Effector CD8-positive, alpha-beta T cell (primary cell): ENCODE measurements at places on chromosomes 2 and 18.

GRCh38 chr2:188984680-188985079 is 10.5 kb downstream of the COL3A1 start:
- no peak for DNase-seq

- DNase-seq, result no peak
Measured at GRCh38 chr18:48767090-48767690, 183.6 kb downstream of the SMAD7 start.

- no peak for DNase-seq
Measured at GRCh38 chr2:204743393-204743960, 198.2 kb downstream of the PARD3B start.

GRCh38 chr2:183349091-183349490 is 224.8 kb downstream of the NUP35 start:
- DNase-seq, result no peak

GRCh38 chr2:45818591-45818990 is 167.1 kb downstream of the PRKCE start:
- DNase-seq, result no peak

DNA sequence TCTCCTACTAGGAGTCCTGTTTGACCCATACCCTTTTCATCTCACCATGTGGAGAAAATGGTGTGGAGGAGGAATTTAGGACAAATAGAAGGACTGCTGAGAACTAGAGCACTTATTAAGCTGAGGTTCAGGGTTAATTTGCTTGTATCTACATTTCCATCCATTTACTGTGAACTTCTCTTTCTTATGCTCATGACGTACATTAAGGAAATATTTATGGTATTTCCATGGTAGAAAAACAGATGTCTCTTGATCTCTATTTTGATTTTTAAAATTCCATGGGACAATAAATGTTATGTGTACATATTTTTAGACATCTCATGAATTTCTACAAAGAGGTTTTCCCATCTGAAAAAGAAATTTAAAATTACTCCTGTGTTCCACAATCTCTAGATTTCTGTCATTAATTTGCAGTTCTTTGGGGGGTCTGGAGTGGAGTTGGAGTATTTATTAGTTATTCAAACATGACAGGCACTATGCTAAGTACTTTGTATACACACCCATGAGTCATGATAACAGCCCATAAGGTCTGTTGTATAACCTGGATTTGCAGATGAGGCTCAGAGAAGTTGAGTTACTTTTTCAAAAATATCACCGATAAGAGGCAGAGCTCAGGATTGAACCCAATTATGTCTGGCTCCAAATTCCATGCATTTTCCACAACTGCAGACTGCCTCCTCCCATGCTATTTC is 112.6 kb downstream of the COPS8 start:
- no peak for DNase-seq

- no peak for DNase-seq
Measured at GRCh38 chr2:20652673-20653575, 2.0 kb upstream of the HS1BP3 start.

DNA sequence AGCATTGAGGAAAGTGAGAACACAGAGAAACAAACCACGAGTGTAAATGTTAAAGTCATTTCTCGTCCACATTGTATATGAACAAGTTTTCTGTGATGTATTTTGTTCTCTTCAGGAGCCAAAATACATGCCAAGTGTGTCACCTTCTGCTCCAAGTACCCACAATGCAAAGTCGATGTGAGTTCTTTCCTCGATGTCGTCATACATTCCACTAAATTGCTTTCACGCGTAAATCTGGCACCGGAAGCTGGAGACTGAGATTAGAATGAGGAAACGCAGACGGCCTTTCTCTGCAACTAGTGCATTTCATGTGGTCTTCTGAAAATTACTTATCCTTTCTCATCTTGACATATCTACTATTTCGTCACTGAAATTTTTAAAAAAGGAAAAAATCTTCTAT is 118.5 kb upstream of the SALL3 start:
- DNase-seq, result no peak

DNA sequence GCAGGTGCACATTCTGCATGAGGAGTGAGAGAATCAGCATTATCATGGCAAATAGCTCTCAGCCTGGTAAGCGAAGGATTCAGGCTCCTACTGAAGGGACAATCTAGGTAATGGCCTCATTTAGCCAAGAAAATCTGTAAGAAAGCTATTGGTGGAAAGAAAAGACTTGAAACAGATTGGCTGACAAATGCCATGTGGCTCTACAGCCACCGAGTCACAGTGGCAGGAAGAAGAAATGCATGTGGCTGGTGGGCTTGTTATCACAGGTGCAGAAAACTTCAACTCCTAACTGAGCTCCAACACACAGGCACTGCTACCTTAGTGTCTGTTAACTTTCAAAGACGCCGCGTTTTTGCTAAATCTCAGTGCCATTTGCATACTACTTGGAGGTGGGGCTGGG is 60.6 kb upstream of the REV1 start:
- no peak for DNase-seq

DNA sequence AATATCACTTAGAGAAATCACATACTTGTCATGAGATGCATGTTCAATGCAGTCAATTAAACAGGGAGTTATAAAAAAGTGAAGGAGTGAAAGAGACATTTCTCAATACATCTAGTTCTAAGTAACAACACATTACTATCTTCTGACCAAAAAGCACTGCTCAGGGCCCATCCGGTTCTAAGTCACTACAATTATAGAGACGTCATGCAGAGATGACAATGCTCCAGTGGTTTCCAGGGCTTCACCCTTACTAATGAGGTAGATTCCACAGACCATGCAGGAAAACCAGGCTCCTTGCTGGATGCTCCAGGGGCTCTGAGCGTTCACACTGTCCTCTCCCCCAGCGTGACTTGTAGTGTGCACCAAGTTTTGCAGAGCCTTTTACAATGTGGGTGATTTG is 88.0 kb downstream of the FTCDNL1 start:
- no peak for DNase-seq

- no peak for DNase-seq
Measured at GRCh38 chr18:74528478-74528877, 5.8 kb upstream of the CNDP1 start.

GRCh38 chr2:187618813-187619212 is 64.6 kb upstream of the TFPI start:
- DNase-seq, result no peak

GRCh38 chr2:130729322-130730299 is 741 bp downstream of the GPR148 start:
- no peak for DNase-seq

- no peak for DNase-seq
Measured at GRCh38 chr18:50401888-50402287, 27.0 kb downstream of the SKA1 start.

DNA sequence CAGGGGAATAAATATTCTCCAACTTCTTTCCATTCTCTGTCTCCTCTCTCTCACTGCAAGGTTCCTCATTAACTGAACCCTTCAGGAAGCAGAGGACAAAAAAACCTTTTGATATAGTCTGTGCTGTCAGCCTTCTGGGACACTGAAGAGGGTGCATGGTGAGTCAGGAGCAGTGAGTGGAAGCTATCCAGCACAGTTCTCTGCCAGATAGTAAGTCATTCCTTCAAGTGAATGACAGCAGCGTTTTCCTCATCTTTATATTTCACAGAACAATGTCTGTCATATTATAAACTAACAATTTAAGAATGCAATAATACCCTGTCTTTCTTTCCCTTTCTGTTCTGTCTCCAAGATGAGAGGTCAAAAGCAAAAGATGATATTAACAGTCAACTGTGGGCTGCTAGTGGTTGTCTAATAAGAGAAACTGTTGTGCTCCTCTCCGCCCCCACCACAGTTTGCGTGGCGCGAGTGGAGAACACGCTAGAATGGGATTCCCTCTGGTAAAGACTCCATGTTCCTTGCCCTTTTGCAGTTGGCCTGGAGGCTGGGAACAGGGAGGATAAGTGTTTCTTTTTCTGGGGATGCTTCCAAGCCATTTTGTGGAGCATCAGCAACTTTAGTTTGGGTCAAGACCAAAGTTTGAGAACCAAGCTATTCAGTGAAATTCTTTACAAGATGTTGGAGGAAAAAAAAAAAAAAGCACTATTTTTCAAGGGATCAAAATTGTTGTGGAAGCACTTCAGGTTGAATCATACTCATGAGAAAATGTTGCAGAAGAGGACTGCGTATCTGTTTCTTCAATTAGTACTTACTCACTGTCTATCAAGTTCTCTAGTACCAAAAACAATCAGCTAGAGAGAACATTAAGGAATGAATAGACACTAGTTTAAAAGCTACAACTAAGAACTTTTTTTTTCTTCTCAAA is 430.2 kb downstream of the SETBP1 start:
- no peak for DNase-seq

DNA sequence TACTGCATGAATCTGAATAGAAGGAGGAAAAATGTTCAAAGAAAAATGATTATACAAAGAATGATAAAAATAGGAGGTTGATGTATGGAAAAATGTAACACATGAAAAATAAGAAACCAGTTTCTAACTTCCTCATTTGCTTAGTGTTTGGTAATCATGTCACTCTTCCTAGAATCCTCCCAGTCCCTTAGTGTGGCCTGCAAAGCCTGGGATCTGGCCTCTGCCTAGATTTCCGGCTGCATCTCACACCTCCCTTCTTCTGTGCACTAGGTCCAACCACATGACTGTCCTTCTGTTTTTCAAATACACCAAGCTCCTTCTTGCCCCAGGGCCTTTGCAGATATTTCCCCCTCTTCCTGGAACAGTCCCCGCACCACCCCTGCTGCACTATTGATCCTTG is 76.8 kb upstream of the RBMS1 start:
- no peak for DNase-seq

DNA sequence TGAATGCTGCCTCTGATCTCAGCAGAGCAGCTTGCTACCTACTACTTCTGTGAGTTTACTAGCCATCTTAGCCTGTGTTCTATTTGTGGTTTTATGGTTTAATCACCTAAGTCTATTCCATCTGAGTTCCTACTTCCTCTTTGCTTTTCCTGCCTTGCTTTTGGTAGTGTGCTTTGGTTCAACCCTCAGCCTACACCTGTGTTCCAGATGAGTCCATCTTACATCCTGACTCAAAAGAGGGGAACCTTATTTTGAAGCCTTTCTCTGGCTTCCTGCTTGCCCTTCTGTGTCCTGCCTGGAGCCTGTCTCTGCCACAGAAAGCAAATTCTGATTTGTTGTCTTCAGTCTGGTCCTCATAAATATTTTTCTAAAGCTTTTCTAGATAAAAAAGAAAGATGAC is 530.3 kb upstream of the MEX3C start:
- no peak for DNase-seq

DNA sequence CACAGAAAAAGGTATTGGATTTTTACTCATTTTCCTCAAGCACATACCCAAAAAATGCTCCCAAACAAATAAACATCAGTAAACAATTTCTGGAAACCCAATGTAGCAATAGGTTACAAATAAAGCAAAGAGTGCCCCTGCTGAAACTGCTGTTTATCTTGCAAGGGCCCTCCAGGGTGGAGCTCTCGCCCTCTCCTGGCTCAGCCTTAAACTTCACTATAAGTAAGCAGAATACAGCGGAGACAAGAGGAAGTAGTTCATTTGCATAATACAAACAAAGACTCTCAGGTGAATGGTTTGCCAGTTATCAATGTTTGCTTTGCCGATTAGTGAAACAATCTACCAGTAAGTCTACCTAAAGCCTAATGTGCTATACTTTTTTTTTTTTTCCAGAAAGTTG is 437.6 kb downstream of the DLGAP1 start:
- no peak for DNase-seq

DNA sequence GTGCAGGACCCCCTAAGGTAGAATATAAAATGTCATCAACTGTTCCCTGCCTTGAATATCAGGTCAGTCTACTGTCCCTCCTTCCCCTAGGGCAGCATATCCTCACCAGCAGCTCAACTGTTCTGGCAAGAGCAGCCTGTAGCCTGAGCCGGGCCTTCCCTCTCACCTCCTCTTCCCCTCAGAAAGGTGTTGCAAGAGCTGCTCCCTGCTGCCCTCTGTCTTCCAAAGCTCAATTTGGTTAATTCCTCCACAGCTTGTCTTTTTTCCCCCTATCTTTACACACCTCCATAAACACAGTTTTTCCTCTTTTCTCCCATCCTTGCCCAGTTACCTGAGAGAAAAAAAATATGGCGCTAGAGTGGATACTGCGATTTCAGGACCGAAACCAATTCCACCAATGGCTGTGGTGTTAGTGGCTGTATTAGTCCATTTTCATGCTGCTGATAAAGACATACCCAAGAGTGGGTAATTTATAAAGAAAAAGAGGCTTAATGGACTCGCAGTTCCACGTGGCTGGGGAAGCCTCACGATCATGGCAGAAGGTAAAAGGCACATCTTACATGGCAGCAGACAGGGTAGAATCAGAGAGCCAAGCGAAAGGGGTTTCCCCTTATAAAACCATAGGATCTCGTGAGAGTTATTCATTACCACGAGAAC is 184.7 kb downstream of the MREG start:
- no peak for DNase-seq

GRCh38 chr2:178177066-178177679 is 17.1 kb upstream of the OSBPL6 start:
- no peak for DNase-seq

DNA sequence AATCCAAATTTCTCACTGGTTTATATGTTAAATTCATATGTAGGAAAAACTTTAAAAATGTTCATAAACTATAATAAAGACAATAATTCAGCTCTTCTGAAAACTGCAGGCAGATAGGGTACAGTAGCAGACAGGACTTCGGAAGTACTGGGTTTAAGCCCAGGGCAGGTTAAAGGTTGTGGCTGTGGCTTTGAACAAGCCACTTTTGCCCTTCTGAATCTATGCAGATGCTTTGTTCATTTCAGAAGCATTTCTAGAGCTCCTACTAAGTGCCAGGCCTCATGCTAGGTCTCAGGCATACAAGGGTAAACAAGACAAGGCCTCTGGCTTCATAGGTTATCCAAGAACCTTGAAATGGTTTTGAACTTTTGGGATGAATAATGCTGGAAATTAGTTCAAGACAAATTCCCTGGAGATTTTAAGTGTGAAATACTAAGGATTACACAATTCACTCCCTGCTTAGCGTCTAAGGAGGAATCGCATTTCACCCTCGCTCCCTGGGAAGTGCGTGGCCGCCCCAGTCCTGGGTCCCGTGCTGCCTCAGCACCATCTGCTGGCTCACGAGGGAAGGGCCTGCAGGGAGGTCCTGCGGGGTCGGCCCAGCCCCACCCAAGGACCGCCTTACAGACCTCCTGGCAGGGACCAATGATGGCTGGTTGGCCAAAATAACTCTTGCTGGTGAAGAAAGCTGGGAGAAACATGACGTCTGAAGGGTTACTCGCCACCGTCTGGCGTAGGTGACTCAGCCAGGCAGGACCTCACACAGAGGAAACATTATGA is 67.7 kb upstream of the L3MBTL4 start:
- no peak for DNase-seq

GRCh38 chr2:122322815-122323214 is 567.4 kb downstream of the TSN start:
- DNase-seq, result no peak

GRCh38 chr2:235088496-235088921 is 136.7 kb downstream of the SH3BP4 start:
- no peak for DNase-seq

GRCh38 chr2:26786207-26787028 is 562 bp downstream of the CENPA start:
- no peak for DNase-seq

DNA sequence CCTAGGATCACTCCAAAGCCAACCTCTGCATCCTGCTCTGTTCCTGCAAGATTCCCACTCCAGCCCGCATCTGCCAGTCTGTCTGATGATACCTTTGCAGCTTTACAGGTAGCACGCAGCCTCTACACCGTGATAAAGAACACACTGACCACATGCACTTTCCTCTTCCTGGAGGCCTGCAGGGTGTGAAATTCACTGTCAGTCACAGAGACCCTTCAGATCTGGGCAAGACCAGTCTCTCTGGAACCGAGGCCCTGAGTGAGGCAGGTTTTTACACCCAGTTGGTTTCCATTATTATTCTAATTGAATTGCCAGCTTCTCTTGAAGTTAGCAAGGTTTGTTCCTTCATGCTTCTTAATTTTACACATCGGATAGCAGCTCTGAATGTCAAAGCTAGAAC is 30.5 kb upstream of the TWIST2 start:
- no peak for DNase-seq
